ENCODE measurements at places on chromosomes 1 and 21.
A peak's percentile ranks its signal among the peaks of the same experiment; 100 is the strongest.

DNA sequence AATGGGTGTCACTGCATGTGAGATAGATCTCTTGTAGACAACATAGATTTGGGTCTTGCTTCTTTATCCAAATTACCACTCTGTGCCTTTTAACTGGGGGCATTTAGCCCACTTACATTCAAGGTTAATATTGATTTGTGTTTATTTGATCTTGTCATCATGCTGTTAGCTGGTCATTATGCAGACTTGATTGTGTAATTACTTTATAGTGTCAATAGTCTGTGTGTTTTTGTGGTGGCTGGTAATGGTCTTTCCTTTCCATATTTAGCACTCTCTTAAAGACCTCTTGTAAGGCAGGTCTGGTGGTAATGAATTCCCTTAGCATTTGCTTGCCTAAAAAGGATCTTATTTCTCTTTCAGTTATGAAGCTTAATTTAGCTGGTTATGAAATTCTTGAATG is 29.6 kb downstream of the ZNF691 start:
- no peak for DNase-seq

DNA sequence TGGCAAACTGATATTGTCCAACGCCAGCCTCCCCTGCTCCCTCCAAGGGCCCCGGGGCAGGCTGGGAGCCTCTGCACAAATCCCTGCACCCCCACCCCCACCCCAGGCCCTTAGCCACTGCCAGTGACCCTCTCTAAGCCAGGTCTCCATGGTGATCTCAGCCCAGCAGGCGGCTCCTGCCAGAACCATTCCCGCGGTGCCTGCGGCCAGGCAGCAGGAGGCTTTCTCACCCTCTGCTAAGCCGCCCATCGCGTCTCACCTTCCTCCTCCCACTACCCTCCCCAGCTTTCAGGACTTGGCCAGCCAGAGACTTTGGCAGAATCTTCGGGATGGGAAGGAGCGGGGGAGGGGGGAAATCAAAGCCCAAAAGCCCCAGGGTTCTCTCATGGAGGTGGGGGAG is 46.8 kb upstream of the WASF2 start:
- peak; percentile 91 for DNase-seq

- no peak for DNase-seq
Measured at GRCh38 chr1:217911908-217912307, 280.8 kb downstream of the SPATA17 start.

DNA sequence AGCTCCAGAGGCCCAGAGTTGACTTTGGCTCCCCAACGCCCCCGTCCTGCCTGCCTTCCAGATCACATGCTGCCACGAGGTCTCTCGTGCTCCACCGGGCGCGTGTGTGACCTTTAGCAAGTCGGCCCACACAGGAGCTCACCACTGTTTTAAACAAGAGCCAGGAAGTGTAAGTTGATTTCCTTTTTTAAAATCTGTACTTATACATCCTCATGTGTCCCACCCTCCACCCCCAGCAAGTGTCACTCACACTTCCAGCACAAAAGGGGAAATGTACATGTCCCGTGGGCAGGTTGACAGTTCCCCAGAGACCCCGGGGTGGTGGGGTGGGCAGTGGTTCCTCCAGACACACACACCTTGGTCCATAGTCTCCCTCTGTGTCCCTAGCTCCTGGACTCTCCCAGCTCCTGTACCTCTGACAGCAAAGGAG is 84.4 kb downstream of the STUM start:
- no peak for DNase-seq

GRCh38 chr1:37342736-37343135 is 131.6 kb upstream of the ZC3H12A start:
- DNase-seq: no peak

DNA sequence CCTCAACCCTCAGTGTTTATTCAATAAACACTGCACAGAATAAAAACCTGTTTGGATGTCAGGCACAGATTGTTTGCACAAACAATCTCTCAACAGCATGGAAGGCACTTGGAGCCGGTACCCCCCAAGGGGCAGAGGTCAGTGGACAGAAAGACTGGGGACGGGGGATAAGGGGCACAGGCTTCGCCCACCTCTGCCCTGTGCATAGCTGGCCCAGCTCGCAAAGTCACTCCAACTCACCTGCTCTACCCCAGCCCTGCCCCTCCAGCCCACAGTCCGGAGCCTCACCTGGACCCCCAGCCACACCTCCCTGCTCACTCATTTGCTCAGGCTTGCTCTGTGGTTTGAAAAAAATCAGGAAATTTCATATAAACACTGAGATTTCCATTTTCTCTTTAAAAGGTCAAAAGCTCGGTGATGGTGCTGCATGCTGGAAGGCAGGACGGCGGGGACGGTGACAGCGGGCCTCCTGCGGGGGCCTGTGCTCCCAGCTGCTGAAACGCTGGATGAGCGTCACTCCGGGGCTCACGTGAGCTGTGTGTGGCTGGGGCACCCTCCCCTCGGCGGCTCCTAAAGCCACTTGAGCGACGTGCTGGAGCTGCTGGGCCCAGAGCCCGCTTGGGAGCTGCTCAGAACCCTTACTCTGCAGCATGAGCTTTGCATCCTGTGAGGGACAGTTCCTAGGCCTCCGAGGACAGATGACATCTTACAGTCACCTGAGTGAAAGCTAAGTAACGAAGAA is 54.5 kb downstream of the PRDM15 start:
- DNase-seq: no peak
